ENCODE measurements at places on chromosomes 13 and 19.

DNA sequence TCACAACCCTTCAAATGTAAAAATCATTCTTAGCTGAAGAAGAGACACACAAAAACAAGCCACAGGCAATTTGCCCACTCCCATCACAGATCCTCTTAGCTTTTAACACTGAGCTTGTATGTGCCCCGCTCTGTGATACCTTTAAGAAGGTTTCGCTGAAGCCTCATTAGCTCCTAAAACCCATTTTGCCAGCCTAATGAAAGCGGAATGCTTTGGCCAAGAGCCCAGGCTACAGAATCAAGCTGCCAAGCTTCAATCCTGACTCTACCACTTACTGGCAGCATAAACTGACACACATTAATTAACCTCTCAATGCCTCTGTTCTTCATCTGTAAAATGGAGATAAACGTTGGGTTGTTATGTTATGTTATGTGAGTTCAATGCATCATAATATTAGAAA lies 10.5 kb downstream of the ZNF112 start:
- DNase-seq, result no peak

GRCh38 chr19:45878043-45878794 lies 7.7 kb downstream of the IRF2BP1 start:
- DNase-seq, result no peak

DNA sequence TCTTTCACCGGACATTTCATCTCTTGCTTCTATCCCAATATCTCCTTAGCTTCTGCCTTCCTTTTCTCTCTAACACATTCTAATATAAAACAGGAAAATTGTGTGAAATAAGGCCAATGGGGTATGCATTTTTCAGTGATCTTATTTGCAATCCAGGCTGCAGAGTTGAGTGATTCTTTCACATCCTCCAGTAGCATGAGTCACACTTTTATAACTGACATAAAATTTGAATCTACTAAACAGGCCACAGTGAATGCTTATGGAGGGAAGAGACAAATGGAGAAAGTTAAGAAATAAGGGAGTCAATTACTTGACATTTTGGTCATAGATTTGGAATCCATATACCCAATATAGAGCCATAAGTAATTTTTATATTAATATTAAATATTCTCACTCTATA lies 1037.0 kb upstream of the SPRY2 start:
- no peak for DNase-seq

- no peak for DNase-seq
Measured at GRCh38 chr19:1884719-1885334, 469 bp downstream of the ABHD17A start.

DNA sequence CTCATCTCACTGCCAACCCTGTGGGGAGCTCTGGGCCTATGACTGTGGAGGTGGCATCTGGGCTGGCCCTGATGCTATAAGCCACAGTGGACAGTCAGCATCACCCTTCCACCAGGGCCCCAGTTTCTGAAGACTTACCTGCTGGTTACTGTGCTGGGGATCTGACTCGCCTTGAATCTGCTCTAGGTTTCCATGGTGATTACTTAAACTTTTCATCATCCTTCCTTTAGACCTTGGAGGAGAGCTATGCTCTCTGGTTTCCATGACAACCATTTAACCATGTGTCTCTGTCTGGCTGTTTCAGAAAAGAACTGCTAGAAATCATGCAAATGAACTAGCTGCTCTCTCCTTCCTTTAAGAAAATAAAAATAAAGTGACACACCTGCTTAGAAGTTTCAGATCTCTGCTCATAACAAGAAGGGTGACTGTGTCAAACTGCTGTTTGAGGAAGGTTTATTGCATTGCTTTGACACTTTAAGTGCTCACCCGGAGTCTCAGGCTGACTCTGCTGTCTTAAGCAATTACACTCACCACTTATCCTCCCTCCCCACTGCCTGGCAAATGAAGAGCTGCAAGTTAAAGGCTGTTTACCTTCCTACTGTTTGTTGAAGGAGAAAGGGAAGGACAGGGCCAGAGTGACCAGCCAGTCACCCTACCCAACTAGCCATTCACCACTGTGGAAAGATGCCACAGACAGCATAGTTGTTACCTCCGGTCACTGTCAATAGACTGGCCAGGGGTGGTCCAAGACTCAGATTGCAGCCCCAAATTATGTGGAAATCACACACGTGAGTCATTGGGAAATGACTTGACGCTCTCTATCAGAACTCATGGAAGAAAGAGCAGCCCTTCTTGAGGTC lies 87.6 kb downstream of the HSPH1 start:
- no peak for DNase-seq

DNA sequence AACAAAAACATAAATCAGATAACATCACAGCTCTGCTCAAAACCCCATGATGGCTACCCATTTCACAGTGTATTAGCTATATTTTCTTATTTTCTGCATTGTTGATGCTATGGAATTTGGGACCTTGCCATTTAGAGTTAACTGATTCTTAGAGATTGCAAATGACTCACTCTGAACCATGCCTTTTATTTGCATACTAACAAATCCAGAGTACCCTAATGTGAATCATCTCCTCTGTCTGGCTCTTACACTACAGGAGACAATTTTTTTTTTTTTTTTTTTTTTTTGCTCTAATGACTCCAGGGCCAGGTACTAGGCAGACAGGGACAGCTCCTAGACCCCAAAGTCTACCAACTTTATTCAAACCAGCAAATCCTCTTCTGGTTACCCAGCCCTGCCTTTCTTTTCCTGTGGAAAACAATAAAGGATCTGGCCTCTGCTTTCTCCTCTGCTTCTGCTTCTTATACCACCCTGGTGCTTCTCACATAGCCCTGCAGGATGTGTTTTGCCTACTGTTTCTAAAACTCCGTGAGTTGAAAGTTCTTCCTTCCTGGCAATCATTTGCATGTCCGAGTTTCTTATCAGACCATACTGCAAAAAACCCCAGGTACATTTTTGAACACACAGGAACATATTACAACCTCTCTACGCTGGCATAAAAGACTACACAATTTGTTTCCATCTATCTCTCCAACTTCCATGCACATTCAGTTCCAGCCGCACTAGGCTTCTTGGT lies 10.6 kb upstream of the ZNF460 start:
- no peak for DNase-seq

DNA sequence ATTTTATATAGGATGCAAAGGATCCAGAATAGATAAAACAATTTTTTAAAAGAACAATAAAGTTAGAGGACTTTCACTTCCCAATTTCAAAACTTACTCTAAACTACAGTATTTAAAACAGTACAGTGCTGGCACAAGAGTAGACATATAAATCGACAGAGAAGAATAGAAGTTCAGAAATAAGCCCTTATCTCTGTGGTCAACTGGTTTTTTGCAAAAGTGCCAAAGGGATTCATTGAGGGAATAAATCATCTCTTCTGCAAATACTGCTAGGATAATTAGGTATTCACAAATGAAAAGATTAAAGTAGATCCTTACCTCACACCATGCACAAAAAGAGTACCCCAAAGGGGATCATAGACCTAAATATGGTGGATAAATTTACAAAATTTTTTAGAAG lies 431.0 kb upstream of the HTR2A start:
- DNase-seq, result no peak

DNA sequence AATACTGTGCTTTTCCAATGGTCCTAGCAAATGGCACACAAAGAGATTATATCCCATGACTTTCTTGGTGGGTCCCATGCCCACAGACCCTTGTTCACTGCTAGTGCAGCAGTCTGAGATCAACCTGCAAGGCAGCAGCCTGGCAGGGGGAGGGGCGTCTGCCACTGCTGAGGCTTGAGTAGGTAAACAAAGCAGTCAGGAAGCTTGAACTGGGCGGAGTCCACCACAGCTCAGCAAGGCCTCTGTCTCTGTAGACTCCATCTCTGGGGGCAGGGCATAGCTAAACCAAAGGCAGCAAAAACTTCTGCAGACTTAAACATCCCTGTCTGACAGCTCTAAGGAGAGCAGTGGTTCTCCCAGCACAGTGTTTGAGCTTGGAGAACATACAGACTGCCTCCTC lies 82.9 kb downstream of the ZNF737 start:
- no peak for DNase-seq

- DNase-seq, result no peak
Measured at GRCh38 chr19:54875506-54875905, 1.5 kb downstream of the FCAR start.
